Dermis microvascular lymphatic vessel endothelial cell (primary cell): ENCODE measurements at places on chromosomes 3 and 15. TPM values are rescaled to one million over a fixed set of nuclear protein-coding genes. Genes with fewer than 3 reads are reported as not detected.

Gene SPINK8
- not detected in 2 replicates for total RNA-seq

Gene PCLAF
- total RNA-seq: 15.7 and 37.5 TPM in 2 replicates

Gene GALNT15
- 29.1 and 98.9 TPM in 2 replicates for total RNA-seq

Gene KLHL24
- 61.1 and 95.8 TPM in 2 replicates for total RNA-seq

Gene ILDR1
- not detected in 2 replicates for total RNA-seq

Gene LRRC2
- total RNA-seq: under 0.01 and 0.13 TPM in 2 replicates

Gene NMNAT3
- 0.77 and 1.3 TPM in 2 replicates for total RNA-seq
